ENCODE measurements at places on chromosomes 16 and 17.

GRCh38 chr17:58568044-58568799 is 53.8 kb upstream of the MTMR4 start:
- no peak for DNase-seq

- peak; percentile 81 for DNase-seq
Observed at GRCh38 chr16:57265850-57266530, 18.5 kb downstream of the PLLP start.

DNA sequence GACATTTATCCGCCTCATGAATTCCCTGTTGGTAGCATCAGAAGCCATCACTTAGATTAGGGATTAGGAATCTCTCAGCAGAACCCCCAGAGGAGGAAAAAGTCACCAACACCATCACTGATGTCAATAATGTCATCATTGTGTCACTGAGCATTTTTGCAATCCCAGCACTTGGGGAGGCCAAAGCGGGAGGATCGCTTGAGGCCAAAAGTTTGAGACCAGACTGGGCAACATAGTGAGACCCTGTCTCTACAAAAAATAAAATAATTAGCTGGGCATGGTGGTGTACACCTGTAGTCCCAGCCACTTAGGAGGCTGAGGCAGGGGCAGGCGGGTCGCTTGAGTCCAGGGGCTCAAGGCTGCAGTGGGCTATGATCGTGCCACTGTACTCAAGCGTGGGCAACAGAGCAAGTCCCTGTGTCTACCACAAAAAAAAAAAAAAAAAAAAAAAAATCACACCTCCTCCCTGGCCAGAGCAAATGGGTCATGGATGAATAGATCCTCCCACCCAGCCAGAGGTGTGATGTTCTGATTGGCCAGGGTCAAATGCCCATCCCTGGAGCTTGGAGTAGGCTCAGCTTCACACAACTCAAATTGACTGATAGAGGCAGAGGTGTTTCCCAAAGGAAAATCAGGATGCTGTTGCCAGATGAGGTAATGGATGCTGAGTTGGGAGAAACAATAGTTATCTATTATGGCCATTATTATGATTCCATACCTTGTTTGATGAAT is 31.6 kb downstream of the VWA3A start:
- DNase-seq = no peak

GRCh38 chr16:68893710-68894705 is 50.7 kb downstream of the TANGO6 start:
- no peak for DNase-seq

DNA sequence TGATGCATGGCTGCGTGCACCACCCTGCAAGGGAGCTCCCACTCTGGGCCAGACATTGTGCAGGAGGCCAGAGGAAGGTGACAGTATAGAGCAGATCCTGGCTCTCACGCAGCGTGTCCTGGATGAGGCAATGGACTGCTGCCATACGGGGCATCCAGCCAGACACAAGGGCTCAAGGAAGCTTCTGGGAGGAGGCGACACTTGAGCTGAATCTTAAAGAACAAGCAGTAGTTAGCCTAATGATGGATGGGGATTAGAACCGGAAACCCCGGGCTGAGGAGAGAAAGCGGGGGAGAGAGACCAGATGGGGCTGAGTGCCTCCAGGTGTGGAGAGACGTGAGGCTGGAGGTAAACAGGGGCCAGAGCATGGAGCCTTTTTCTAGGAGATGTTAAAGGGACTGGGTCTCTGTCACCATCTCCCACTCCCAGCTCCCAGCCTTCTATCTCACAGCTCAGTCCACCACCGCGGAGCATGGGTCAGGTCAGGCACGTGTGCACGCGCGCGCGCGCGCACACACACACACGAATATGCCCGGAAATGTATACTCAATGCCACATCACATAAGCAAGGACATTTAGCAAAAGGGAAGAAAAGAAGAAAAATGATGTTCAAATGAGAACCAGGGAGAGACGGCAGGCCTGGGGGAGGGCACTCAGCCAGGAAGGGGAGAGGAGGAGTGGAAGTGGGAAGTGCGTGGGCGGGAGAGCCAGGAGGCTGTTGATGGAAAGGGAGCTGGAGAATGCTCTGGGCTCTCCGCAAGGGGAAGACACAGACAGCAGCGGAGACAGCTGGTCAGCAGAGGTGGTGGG is 46.3 kb downstream of the CCDC42 start:
- no peak for DNase-seq

GRCh38 chr17:20120836-20121235 is 111.7 kb downstream of the SPECC1 start:
- DNase-seq = peak; percentile 75

- DNase-seq = no peak
Observed at GRCh38 chr16:11215935-11216556, 40.0 kb downstream of the SOCS1 start.

DNA sequence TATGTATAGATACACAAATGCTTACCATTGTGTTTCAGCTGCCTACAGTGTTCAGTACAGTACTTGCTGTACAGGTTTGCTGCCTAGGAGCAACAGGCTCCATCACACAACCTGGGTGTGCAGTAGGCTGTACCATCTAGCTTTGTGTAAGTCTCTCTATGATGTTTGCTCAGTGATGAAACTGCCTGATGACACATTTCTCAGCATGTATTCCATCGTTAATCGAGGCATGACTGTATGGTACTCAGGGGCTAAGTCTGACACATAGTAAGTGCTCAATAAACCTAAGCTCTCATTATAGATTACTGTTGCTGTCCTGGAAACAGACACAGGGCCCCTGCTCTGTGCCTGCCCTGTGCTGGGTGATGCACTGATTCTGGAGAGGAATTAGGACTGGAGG is 18.1 kb downstream of the KCNJ12 start:
- DNase-seq = no peak

- peak; percentile 55 for DNase-seq
Observed at GRCh38 chr17:51015145-51015558, 105.5 kb downstream of the SPAG9 start.

- DNase-seq = no peak
Observed at GRCh38 chr16:74611721-74612120, 4.8 kb upstream of the GLG1 start.

Measured in globus pallidus (tissue), 1 donor.